ENCODE measurements at places on chromosomes 1 and 21. TPM values are rescaled to one million over a fixed set of nuclear protein-coding genes. Genes with fewer than 3 reads are reported as not detected.

The TIMM17A gene
- 151 TPM for polyA plus RNA-seq

DNA sequence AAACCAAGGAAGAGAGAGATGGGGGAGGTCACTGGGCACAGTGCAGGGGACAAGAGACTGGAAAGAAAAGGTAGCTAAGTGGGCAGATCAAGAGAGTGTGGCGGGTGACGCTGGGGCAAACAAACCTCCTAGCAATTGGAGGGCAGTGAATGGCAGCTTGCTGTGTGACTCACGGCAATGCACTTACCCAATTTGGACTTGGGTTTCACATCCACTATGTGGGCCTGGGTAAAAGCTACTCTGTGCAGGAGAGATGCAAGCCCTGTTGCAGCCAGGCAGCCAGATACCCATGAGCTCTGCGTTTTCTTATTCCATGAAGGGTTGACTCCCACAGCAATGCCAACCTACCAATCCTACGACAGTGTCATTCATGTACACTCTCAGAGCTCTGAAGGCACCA is 9.5 kb downstream of the PLXNA2 start:
- DNase-seq, result no peak

DNA sequence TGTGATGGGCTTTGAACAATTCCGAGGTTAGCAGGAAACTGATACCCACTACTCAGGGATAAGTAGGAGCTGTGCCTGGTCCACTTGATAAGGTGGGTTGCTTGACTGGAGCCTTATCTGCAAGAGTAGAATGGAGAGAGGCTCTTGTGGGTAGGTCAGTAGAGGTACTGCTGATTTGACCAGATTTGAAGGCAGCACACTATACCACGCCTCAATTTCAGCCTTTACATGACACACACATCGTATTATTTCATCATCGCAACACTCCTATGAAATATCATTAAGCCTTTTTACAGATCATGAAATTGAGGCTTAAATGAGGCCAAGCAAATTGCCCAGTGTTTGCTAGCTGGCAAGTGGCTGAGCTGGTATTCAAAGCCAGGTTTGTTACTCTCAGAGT is 69.6 kb downstream of the KCNJ15 start:
- DNase-seq, result no peak

- DNase-seq, result no peak
Observed at GRCh38 chr1:98538106-98538505, 123.4 kb upstream of the SNX7 start.

The CELA2B gene
- polyA plus RNA-seq, result not detected

- no peak for DNase-seq
Observed at GRCh38 chr1:237124856-237125462, 83.0 kb downstream of the RYR2 start.

DNA sequence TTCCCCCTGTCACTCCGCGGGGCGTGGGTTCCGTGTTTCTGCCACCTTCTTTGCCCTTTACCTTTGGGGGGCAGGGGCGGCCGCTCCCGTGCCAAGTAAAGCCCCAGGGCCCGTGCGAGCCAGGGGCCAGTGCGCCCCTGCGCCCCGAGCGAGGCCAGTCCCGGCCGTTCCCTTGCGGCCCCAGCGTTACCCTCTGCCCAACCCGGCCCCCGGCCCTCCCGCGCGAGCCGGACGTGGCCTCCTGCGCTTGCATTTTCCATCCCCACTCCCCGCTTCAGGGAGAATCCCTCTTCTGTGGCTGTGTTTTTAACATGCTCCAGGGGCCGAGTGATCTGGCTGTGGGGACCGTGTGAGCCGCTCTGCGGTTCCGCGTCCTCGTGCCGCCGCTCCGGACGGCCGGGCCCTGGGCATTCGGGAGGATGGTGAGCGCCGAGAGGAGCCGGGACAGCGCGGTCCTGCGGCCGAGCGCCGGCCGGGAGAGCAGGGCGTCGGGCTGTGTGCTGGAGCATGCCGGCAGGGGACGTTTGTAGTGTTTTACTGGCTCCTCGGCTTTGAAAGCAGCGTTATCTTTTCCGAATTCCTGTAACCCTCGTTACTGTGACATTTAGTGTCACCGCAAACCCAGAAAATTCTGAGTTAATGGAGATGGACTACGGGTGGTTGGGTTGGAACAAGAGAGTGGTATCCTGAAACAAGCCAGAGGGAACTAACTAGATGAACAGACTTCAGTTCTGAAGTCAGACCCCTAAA is 1.0 kb downstream of the GALNT2 start:
- peak; percentile 41 for DNase-seq

DNA sequence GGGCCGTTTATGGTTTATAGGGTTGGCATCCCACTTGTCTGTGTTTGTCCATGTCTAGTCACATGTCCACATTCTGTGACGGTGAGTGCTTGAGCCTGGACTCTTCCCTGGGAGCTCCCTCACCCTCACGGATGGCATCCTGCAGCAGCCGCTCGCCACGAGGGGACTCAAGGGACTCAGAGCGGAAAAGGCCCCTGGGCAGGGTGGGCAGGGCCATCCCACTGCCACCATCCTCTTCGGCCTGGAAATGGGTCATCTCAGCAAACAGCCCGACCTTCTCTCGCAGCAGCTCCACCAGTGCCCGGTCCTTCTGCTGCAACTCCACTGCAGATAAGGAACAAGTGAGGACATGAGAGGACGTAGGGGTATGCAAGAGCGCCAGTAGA is 11.1 kb downstream of the RXFP4 start:
- DNase-seq, result no peak

GRCh38 chr1:215407575-215407974 is 159.5 kb upstream of the KCTD3 start:
- DNase-seq, result no peak

GRCh38 chr1:29679316-29679715 is 443.0 kb downstream of the PTPRU start:
- DNase-seq, result no peak

DNA sequence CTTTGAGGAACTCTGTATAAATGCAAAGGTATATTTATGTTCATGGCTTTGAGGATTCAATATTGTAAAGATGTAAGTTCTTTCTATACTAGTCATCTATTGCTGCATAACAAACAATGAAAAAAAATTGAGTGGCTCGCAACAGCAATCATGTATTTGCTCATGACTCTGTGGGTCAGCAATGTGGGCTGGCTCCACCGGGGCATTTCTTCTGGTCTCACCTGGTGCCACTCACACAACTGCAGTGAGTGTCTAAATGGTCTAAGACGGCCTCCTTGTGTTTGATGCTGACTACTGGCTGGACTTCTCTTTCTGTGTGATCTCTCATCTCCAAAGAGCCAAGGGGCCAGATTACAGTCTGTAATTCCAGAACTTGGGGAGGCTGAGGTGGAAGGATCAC is 45.1 kb upstream of the EXO1 start:
- no peak for DNase-seq

GRCh38 chr1:36238433-36238832 is 14.2 kb downstream of the THRAP3 start:
- DNase-seq, result no peak

DNA sequence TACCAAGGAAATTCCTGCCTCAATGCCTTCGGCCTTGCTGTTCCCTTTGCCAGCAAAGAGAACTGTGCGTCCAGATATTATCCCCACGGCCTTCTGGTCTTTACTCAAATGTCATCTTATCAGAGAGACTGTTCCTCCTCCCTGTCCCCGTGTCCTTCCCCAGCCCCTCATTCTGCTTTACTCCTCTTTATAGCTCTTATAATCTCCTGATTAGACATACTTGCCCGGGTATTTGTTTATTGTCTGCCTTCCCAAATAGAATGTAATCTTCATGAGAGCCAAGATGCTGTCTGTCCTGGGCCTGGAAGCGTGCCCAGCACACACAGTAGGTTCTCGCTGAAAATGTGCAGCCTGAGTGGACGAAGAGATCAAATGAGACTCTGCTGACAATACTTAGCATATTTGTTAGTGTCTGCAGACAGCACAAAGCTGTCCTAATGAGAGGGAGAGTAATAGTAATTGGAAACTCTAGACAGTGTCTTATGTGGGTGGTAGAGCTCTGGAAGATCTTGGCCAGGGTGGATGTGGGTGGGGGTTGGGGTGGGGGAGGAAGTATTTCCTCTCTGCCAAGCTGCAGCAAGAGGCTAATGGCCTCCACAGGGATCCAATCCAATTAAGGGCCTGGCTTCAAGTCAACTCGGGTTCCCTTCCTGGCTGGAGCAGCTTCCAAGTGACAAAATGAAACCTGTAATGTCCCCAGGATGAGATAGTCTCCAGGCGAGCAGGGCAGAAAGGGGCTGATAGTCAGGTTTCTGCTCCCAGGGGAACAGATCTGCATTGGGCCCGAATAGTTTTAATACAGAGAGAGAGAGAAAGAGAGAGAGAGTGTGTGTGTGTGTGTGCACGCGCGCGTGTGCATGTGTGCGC is 9.5 kb upstream of the CLIC4 start:
- no peak for DNase-seq

DNA sequence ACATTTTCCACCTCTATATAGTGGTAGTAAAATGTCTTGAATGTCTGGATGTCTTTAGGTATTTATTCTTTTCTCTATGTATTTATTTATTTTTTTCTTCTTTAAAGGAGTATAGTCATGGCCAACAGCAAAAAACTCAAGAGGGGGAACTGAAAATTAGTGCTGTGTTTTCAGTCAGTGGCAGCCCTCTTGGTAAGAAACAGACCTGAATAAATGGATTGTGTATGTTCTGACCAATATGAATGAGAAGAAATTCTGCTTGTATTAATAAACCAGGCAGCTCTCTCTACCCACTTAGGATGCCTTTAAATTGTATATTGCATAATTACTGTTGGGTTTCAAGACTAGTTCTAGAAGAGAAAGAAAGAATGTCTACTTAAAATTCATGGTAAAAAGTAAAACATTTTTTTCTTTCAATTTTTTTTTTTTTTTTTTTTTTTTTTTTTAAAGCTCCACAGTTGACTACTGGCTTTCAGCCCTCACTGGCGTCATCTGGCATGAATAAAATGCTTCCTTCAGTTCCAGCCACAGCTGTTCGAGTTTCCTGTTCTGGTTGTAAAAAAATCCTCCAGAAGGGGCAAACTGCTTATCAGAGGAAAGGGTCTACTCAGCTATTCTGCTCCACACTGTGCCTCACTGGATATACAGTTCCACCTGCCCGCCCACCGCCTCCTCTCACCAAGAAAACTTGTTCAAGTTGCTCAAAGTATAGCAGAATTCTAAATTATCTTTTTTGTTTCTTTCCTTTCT is 101.6 kb downstream of the ZMYM4 start:
- DNase-seq, result peak; percentile 76

- DNase-seq, result no peak
Observed at GRCh38 chr1:204945565-204945977, 74.9 kb downstream of the NFASC start.

- DNase-seq, result no peak
Observed at GRCh38 chr1:31780632-31781031, 16.5 kb upstream of the ADGRB2 start.

DNA sequence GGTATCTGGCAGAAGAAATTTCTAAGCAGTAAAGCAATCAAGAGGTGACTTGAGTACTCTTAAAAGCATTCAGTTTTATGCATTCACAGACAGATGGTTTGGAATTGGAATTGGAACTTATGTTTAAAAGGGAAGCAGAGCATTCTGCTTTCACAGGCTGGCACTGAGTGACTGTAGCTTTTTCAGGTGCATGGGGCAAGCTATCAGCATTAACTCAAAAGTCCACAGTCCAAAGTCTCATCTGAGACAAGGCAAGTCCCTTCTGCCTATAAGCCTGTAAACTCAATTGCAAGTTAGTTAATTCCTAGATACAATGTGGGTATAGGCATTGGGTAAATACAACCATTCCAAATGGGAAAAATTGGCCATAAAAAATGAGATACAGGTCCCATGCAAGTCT is 1620.3 kb downstream of the MRPL39 start:
- no peak for DNase-seq

GRCh38 chr1:17713993-17714392 is 41.1 kb upstream of the ACTL8 start:
- no peak for DNase-seq

GRCh38 chr1:244010191-244010590 is 40.9 kb upstream of the ZBTB18 start:
- no peak for DNase-seq

DNA sequence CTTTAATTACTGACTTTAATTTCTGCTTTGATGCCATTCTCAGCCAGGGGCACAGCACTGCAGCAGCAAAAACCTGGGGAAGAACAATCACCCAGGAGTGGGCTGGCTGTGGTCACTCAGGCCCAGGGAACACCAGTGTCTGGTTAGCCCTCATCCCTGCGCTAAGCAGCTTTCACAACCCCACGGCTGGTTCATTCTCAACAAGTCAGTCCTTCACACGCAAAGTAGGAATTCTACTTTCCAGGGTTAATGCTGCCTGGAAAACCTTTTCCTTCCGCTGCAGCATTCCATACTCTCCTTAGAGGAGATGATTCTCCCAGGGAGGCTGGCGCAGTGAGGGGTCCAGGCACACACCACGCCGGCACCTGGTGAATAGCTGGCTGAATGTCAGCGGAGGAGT is 24.3 kb upstream of the KCNE1 start:
- no peak for DNase-seq

The CFHR2 gene
- polyA plus RNA-seq, result not detected

DNA sequence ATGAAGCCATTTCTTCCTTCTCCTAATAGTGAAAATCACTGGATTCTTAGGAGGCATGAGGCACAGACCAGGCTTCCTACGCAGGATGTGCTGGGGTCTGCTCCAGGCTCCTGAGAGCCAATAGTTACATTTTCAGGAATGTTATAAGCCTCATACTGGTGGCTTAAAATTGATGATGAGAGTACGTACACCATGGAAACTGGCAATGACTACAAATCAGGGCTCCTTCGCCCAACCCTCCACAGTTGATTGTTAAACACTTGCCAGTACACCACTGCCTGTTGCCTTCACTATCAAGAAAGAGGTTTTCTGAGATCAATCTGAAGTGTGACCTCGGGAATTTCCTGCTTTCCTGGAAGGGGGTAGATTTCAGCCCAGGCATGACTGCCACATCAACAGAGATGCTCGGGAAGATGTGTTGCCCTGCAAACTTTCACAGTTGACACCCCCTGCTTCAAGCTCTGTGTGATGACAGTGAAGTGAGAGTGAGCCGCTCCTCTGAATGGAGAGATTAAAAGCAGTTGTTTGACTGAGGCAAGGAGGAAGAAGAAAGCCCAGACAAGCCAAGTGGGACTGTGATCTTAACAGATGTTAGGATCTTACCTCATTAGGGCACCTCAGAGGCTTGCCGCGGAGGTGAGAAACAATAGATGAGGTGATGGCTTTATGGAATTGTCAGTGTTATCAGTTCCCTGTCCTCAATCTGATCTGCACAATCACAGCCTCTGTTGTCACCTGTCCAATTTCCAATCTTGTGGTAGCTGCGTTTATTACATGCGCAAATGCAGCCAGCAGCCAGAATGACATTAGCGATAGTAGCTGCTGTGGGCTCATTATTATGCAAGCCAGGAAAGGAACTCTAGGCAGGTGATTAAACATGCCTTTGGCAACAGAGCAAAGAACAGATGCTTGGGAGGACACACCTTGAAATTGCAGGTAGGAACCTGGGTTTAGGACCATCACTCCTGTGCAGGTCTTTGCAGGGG is 277.3 kb downstream of the KAZN start:
- no peak for DNase-seq

GRCh38 chr1:246569248-246570238 is 3.3 kb downstream of the CNST start:
- DNase-seq, result no peak

DNA sequence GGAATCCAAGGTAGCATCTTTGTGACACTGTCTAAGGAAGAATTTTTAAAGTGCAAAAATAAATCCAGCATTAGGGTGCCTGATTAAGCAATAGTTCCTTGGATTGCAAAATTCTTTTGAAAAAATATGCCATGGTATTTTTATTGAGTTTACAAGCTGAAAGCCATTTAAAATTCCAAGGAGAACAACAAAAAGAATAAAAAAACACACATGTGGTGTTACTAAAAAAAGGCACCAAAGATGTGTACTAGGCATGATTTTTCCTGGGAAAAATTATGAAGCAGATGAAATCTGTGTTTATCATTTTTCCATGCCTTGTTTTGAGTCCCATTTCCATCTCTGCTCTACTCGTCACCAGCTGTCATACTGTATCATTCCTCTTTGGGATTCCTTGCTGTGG is 157.0 kb upstream of the ZNHIT6 start:
- no peak for DNase-seq
